Activated CD4-positive, alpha-beta T cell treated with anti-CD3 and anti-CD28 coated beads for 36 hours (primary cell): ENCODE measurements at places on chromosomes 5 and 9. TPM values are rescaled to one million over a fixed set of nuclear protein-coding genes. Genes with fewer than 3 reads are reported as not detected.

DNA sequence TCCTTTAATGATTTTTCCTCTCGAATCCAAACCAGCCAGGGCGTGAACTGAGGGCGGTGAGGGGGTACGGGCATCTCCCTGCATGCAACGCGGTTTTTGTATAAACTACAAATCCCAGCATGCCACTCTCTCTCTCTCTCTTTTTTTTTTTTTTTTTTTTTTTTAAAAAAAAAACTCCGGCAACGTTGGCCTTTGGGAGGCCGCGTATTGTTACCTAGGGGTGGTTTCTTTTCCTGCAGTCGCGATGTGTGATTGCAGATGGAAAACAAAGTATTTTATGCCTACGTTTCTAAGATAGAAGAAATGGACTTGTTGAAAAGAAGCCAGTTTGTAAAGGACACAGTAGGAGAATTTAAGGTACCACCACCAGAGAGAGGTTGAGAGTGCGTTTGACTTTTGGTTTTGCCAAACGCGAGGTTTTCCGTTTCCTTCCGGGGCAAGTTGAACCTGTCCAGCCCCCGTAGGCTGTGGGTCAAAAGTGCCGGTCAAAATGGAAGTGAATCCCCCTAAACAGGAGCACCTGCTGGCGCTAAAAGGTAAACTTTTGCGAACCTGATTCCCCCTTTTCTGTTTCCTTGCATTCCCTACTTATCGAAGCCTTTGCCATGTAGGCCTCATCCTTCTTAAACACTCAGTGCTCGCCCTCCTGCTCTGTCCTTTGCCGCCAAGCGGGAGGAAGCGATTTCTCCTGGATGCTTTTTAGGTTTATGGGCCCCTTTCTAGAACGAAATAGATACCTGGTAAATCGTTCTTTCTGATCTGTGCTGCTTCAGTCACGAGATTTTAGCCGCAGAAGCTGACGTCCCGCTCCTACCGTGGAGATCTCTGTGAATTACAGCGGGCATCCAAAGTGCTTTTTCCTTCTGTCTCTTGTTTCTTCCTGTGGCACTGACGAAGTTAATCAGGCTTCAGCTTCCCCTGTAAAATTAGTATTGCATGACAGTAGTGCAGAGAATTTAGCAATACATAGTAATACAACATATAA is at the start of the genes SHLD3 and TRAPPC13:
TSS of gene SHLD3 (plus strand) at position 457 of the 985 bp plus-strand sequence. CDS start 4,561 bp downstream, outside the sequence.
TSS of gene TRAPPC13 (plus strand) at position 457 of the 985 bp plus-strand sequence. CDS start at position 491, 34 bp downstream.
- peak; percentile 88 for DNase-seq

DNA sequence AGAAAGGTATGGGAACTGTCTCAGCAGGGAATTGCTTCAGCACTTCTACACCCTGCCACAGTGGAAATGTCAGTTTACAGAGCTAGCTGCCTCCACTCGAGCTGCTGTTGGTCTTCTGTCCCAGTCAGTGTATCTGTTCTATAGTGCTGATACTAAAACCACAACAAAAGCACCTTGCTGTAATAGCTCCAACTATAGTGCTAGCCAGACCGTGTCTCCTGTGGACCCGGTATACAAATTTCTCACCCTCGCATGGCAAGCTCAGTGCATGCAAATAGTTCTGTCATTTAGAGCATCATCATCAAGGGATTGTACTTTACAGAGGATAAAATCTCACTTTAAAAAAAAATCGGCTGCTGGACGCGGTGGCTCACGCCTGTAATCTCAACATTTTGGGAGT is 51.5 kb upstream of the IQGAP2 start:
- no peak for DNase-seq

IL13 gene
- total RNA-seq: 5.5 TPM

GRCh38 chr9:92931606-92932005 is 15.7 kb upstream of the FGD3 start:
- DNase-seq: no peak

DND1 gene
- total RNA-seq: 3.0 TPM

PCDHB14 gene
- total RNA-seq: not detected

MAMDC2 gene
- not detected for total RNA-seq

DNA sequence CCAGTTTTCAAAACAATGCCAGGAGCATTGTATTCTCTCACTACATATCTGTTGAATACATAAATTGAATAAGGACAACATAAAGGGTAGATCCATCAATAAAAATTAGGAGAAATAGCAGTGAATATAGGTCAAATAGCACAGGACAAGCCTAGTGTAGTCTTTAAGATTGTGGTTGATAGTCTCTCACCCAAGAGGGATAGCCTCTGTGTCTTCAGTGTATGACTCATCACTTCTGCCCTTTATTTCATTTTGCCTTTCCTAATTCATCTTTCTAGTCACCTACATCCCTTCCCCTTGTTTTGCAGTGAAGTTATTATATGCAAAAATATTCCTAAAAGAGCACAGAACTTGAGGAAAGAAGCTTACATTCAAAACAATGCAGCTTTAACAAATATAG is 335.0 kb upstream of the TUSC1 start:
- DNase-seq: no peak

- DNase-seq: no peak
Observed at GRCh38 chr9:121694001-121694400, 42.6 kb downstream of the DAB2IP start.

- no peak for DNase-seq
Observed at GRCh38 chr9:129500161-129500862, 120.6 kb downstream of the C9orf50 start.

NDUFAF2 gene
- 46.6 TPM for total RNA-seq

DNA sequence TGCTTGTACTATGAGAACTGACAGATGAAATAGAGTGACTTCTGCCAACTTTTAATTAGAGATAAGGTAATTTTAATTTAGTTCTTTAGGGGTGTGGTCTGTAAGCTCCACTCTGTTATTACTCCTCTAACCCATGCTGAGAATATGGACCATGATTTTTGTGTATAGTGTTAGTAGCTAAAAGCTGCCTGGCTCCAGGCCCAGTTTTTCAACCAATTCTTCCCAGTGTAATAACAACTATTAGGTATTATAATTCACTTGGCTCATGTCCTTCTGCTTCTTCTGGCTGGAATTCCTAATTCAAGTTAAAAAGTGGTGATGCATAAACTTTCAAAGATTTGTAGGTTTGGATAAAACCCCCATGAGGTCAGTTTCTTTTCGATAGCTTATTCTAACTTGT is 216.3 kb downstream of the ISL1 start:
- no peak for DNase-seq

DNA sequence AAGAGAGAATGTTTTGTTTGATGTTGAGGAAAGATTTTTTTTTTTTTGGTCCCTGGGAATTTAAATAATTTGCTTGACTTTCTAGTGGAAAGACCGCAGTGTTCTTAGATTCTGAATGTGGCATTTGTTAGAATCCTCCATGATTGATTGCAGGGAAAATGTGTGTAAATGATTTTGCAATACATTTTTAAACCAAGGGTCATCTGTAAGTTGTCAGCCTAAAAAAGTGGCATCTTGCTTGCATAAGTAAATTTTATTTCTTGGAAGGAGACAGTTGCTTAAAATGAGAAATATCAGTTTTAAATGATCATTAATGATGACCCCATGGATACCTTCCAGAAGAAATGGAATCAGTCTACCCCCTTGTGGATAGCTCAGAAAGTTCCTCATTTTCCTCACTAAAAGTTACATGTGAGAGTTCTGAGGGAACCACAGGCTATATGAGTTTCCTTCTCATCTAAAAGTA is 105.1 kb upstream of the SLC25A48 start:
- no peak for DNase-seq

- DNase-seq: peak; percentile 3
Observed at GRCh38 chr9:93080406-93080805, 15.6 kb upstream of the CARD19 start.

FST gene
- 0.54 TPM for total RNA-seq

DNA sequence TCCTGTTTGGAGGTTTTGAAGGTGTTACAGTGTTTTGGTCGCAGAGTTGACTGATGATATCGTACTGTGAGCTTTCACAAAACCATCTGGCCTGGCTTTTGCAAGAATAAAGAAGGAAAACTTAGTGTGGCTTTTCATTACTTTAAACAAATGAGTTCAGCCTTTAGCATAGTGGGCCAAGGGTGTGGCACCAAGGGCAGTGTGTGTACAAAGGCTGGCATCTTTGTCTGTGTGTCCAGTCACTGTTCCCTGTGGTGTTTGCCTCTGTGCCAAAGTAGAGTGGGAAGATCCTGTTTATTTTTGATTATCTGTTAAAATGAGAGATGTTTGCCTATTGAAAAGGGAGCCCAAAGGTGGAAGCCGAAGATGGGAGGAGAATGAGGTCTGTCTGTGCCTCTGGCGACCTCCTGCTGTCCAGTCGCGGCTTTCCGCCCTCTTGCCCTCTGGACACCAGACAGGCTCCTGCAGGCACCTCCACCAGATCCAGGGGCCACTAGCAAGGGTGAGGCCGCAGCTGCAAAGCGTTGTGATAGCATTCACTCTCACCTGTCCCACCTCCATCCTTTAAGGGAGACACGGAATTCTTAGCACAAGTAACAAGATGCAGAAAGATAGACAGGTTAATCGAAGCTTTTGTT is 113.7 kb downstream of the TRIO start:
- no peak for DNase-seq

DNA sequence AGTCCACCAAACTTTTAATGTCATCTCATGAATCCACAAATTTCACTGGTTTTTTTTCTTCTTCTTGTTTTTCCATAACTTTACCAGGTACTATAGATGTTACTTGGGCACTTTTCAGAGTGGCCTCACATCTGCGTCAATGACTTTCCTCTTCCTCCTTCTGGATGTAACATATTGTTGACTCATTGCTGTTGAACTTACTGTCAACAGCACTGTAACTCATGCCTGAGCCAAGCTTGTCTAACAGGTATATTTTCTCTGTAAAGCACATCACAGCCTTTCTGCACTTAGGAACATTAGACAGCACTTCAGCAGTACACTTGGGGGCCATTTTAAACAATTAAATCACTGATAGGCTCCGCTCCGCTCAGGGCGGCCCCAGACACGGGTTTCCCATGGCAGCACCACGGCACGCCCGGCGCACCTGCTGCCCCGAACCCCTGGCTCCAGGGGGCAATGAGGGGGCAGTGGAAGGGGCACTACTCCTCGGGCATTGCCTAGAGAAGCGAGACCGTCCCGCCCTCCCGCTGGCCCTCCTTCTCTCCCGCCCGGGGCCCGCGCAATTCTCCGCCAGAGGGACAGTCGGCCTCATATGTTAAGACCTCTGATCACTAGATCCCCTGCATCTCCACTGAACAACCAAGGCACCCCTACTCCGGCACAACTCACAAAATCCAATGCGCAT is 41.9 kb upstream of the SPATA31C2 start:
- DNase-seq: no peak

DNA sequence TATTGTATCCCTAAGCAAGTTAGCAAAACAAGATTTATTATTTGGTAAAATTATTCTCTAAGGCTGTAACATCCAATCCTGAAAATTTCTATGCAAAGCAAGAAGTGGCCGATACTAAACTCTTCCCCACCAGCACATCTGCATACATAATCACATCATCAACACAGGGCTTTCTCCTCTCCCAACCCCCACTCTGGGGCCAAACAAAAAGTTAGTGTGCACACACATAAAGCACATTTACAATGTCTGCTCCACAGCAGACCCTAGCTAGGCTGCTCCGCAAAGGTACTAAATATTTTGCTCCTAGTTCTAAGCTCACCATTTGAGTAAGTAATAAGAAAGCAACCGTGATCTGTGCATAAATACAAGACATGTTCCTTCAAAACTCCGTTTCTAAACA is 3.6 kb downstream of the RNF130 start:
- DNase-seq: no peak

DNA sequence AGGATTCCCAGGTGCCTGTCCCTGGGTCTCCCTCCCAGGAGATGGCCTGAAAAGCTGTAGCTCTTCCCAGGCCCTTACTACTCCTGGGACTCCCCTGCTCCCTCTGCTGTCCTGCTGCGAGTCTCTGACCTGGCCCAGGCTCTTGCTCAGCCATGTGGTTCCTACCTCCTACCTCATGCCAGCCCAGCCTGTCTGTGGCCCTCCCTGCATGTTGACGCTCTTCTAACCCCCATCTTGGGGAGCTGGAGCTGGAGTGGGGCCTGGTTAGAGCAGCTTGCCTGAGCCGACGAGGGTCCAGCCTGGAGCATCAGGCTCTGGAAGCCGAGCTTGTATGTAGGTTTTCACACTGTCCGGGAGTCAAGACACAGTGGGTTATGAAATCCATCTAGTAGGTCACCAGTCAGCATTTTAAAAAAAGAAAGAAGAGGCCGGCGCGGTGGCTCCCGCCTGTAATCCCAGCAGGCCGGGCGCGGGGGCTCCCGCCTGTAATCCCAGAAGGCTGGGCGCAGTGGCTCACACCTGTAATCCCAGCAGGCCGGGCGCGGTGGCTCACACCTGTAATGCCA is 244.4 kb downstream of the FANCC start:
- DNase-seq: no peak

DNA sequence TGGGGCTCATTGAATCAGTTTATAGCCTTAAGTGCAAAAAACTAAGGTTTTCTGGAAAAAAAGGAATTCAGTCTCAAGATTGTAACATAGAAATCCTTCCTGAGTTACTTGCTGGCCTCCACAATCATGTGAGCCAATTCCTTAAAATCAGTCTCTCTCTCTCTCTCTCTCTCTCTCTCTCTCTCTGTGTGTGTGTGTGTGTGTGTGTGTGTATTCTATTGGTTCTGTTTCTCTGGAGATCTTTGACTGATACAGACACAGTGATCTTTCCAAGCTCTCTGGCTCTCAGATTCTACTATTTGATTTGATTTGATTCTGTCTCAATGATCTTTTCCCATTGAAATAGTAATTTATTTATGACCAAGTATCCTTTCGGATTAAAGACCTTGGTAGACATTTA is 74.6 kb downstream of the CFAP95 start:
- DNase-seq: no peak

GRCh38 chr9:87711857-87712800 is 13.8 kb upstream of the CTSL start:
- DNase-seq: peak; percentile 22

DNA sequence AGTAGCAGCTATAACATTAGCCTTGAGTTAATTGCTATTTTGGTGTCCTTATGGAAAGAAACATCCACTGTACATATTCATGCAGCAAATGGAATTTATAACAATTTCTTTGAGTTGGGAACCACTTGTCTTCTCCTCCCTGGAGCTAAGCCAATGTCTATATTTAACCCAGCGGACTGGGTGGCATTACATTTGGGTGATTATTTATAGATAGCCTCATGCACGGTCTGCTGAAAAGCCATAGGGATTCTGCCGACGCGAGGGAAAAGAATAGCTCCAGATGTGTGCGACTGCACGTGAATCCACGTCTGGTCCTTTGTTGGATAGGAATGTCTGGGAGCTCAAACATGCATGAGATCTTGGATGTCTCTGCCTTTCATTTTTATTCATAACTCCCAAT is 157.5 kb upstream of the BRINP1 start:
- no peak for DNase-seq

GRCh38 chr5:107154593-107154992 is 516.1 kb downstream of the EFNA5 start:
- DNase-seq: no peak

GRCh38 chr5:14143546-14143840 is 351 bp downstream of the TRIO start:
- DNase-seq: no peak

- no peak for DNase-seq
Observed at GRCh38 chr5:9547122-9547947, 1.5 kb upstream of the SEMA5A start.

- no peak for DNase-seq
Observed at GRCh38 chr9:81289622-81290021, 399.7 kb downstream of the TLE1 start.

- no peak for DNase-seq
Observed at GRCh38 chr9:96462541-96462940, 12.6 kb downstream of the HABP4 start.

PCSK5 gene
- 3.1 TPM for total RNA-seq

- DNase-seq: no peak
Observed at GRCh38 chr9:130629443-130630070, 34.8 kb upstream of the PRDM12 start.

SERF1A gene
- total RNA-seq: 1.1 TPM

- DNase-seq: no peak
Observed at GRCh38 chr9:14547245-14548060, 145.8 kb downstream of the ZDHHC21 start.

ARSI gene
- not detected for total RNA-seq
